ENCODE measurements at places on chromosomes 11 and 22. TPM values are rescaled to one million over a fixed set of nuclear protein-coding genes. Genes with fewer than 3 reads are reported as not detected.

Gene POU2F3
- total RNA-seq = not detected

Gene SLC22A25
- not detected for total RNA-seq

Gene PIWIL4
- total RNA-seq = 0.89 TPM

Gene SLN
- total RNA-seq = not detected

Gene CASP12
- total RNA-seq = not detected

Gene MS4A8
- total RNA-seq = not detected

Gene RAG2
- not detected for total RNA-seq

Gene TIGD3
- total RNA-seq = 0.35 TPM

Measured in CD8-positive, alpha-beta T cell (primary cell).